Activated gamma-delta T cell (primary cell): ENCODE measurements at places on chromosomes 5 and 9.

DNA sequence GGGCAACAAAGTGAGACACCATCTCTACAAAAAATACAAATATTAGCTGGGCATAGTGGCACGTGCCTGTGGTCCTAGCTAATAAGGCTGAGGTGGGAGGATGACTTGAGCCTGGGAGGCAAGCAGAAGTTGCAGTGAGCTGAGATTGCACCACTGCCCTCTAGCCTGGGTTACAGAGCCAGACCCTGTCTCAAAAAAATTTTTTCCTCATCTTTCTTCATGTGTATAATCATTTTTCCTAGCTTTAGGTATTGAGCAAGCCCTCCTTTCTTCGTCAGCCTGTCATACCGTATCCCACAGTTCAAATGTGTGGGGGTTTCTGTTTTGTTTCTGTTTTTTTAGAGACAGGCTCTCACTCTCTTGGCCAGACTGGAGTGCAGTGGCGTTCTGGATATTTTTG is 41.3 kb downstream of the EHMT1 start:
- DNase-seq = no peak

DNA sequence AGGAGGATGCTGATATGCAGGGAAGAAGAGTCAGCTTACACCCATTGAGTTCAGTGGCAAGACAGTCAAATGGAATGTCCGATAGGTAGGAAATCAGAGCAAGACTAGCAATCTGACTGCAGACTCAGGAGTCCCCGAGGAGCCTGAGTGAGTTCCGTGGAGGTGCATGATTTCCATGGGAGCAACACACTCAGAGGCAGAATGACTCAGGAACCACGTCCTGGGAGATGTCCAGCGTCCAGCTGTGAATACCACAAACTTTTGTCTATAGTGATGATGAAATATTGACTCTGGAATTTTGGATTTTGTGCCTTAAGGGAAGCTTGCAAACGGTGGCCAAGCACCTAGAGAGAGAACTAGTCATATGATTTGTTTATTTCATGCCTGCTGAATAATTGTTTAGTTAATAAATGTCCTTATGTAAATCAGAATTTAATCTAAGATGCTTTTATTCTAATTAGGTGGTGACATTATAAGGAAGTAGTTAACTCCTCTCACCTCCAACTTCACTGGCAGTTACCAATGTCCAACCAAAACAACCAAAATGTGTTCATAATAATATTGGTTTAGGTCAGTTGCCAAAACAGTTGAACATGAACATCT is 100.4 kb downstream of the PDE4D start:
- no peak for DNase-seq

- DNase-seq = no peak
Measured at GRCh38 chr5:65268525-65268924, 213.2 kb downstream of the ADAMTS6 start.

GRCh38 chr9:128550226-128550625 is 2.2 kb upstream of the SPTAN1 start:
- no peak for DNase-seq

GRCh38 chr5:6902094-6902493 is 188.9 kb downstream of the TENT4A start:
- no peak for DNase-seq

DNA sequence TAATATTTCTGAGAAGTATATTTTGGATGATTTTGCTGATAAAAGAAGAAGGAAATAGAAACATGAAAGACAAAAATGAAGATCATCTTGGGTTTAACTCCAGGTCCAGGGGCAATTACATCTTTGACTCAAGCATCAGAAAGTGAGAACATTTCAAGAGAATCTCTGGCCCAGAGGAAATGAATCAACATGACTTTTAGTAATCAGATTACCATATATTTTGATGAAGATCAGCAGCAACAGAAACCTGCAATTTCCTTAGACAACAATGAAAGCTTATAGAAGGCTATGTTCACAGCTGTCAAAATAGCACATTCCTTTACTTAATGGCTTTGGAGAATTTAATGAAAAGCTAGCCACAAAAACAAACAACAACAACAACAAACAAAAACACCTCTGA is 638.1 kb downstream of the EFNA5 start:
- no peak for DNase-seq

GRCh38 chr5:2767089-2767488 is 15.6 kb upstream of the IRX2 start:
- DNase-seq = no peak
